CD4-positive, alpha-beta T cell treated with Interleukin-12 subunit alpha and Interleukin-12 subunit beta, for 1 hour (primary cell): ENCODE measurements at places on chromosomes 12 and 14.

GRCh38 chr14:81453166-81453766 lies 53.1 kb upstream of the STON2 start:
- DNase-seq, result peak; percentile 61

GRCh38 chr12:42070036-42070435 lies 74.6 kb downstream of the GXYLT1 start:
- no peak for DNase-seq

GRCh38 chr12:47223848-47224213 lies 144.1 kb upstream of the AMIGO2 start:
- no peak for DNase-seq

GRCh38 chr14:68692916-68693771 lies 99.7 kb downstream of the ZFP36L1 start:
- DNase-seq, result no peak

DNA sequence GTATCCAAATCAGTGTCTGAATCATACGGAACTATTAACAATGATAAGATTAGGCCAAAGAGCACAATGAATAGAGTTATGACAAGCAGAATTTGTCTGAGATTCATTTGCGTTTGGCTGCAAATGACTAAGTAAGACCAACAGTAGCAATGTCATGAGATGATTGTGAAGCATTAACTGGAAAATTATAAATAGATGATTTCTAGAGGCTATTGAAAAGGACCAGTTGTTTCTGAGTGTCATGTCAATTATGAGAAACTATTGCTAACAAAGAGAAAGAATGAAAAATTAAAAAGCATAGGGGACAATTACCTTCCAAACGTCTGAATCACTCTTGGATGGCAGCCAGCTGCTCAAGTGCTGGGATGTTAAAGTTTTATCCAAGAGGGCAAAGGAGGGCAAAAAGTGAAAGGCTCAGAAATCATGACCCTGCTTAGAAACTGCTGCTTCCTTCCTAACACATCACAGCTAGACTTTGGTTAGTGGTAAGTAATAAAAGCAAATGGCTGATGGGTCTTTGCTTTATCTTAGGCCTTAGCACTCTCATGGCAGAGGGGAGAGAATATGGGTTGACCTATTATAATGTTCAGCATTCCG lies 89.0 kb downstream of the AKAP6 start:
- no peak for DNase-seq

- DNase-seq, result no peak
Observed at GRCh38 chr12:81627336-81628189, 131.6 kb downstream of the PPFIA2 start.

DNA sequence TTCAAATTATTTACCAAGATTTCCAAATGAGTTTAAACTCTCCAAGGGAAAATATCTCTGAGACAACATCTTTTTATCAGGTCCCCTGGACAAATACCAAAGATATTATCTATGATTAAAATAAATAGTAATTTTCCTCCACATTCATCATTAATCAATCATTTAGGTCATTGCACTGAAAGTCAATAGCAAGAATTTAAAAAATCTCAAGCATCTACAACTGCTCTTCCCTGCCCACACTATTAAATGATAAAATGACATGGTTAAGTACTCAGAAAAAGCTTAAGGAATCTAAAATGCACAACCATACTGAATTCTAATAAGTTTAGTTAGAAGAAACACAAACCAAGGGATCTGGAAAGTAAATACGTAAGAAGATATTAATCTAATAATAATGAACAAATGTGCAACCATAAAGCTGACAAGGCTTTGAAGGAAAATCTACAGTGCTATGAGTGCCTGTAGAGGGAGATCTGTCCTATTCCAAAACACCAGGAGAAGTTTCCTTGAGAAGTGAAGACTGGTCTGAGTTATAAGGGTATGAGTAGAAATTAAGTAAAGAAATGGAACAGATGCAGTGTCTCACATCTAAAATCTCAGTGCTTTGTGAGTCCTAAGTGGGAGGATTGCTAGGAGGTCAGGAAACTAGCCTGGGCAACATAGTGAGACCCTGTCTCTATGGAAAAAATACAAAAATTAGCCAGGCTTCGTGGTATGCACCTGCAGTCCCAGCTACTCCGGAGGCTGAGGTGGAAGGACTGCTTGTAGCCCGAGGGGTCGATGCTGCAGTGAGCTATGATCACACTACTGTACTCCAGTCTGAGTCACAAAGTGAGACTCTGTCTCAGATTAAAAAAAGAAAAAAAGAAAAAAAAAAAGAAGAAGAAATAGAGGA lies 19.2 kb downstream of the INTS13 start:
- DNase-seq, result no peak

DNA sequence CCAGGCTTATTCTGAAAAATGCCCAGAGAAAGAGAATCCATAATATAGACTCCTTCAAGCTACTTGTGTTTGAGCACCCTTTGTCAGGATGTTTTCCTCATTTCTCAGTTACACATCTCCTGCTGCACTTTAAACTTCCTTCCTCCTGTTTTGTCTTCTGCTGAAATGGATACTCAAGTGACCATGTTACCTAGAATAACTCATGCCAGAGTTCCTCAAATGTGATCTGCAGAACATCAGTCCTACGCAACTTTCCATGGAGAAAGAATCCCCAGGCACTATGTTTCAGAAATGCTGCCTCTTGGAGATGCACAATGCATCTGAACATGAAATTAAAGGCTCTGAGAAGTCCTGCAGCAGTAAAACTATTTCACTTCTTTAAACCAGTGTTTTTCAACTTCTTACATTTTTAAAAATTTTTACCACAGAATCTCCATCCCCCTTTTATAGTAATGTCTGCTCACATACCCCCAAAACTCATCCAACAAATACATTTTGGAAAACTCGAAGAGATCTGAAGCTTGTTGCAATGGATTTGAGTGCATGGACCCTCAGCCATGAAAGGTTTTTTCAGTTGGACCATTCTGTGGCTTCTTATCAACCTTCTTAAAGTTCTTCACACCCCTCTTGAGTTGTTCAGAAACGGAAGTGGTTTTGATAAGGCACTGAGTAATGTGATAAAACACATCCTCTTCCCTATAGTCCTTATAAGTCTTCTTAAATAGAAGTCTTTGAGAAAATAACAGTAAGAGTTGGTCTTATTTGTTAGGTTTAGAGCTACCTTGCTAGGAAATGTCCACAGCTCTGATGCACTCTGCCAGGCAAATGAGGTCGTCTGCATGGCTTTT lies 84.5 kb upstream of the KCNA1 start:
- peak; percentile 29 for DNase-seq

GRCh38 chr12:124720681-124721500 lies 142.8 kb downstream of the SCARB1 start:
- DNase-seq, result no peak

GRCh38 chr12:49803693-49804450 lies 24.3 kb downstream of the NCKAP5L start:
- DNase-seq, result no peak

DNA sequence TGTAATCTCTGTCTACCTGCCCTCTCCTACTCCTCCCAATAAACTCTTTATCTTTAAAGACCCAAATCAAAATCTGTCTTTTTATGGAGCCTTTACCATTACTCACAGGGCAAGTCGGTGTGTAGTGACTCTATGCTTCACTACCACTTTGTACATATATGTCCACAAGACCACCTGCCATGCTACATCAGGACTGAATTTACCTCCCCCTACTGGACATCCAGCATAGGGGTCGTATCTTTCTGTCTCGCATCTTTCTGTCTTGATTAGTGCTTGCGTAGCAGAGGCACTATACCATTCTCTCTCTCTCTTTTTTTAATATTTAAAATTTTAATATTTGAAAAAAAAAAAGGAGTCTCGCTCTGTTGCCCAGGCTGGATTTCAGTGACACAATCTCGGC lies 587.5 kb downstream of the SOX5 start:
- no peak for DNase-seq

GRCh38 chr14:68780358-68781160 lies 12.3 kb downstream of the ZFP36L1 start:
- DNase-seq, result peak; percentile 48

- no peak for DNase-seq
Observed at GRCh38 chr12:126974779-126975178, 1292.2 kb upstream of the TMEM132C start.

GRCh38 chr14:31692376-31692781 lies 131.2 kb downstream of the NUBPL start:
- no peak for DNase-seq

- no peak for DNase-seq
Observed at GRCh38 chr14:55062517-55063351, 11.3 kb downstream of the MAPK1IP1L start.

DNA sequence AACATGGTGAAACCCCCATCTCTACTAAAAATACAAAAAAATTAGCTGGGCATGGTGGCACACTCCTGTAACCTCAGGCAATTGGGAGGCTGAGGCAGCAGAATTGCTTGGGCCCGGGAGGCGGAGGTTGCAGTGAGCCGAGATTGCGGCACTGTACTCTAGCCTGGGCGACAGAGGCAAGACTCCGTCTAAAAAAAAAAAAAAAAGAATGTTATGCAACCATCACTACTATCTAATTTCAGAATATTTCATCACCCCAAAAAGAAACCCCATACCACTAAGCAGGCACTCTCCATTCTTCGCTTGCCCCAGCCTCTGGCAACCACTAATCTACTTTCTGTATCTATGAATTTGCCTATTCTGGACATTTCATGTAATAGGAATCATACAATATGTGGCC lies 68.8 kb upstream of the AMN start:
- DNase-seq, result no peak

- DNase-seq, result no peak
Observed at GRCh38 chr12:21065845-21066244, 65.1 kb upstream of the SLCO1B1 start.

GRCh38 chr12:70724444-70724843 lies 87.2 kb upstream of the PTPRB start:
- no peak for DNase-seq

DNA sequence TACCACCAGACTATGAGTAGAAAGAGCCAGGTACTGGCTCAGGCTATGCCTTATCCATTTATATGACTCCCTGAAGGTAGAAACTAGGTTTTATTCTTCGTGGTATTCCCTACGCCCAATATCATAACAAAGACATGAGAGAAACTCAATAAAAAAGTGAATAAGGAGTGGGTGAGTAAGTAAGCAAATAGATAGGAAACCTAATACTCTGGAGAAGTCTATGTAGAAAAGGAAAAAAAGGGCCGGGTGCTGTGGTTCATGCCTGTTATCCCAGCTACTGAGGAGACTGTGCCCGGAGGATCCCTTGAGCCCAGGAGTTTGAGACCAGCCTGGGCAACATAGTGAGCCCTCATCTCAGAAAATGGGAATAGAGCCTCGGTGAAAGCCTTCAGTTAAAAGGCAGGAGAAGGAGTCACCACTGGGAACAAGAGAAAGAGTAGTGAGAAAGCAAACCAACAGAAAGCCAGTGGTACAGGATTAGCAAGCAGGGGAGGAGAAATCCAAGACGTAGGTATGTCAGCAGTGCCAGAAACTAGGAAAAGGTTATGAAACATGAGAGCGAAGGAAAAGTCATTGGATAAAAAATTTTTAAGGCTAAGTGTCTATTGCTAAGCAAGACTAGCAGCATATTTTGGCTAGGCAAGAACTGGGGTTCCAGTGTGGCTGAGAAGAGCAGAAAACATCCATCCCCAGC lies 6.0 kb upstream of the OR6J1 start:
- no peak for DNase-seq

DNA sequence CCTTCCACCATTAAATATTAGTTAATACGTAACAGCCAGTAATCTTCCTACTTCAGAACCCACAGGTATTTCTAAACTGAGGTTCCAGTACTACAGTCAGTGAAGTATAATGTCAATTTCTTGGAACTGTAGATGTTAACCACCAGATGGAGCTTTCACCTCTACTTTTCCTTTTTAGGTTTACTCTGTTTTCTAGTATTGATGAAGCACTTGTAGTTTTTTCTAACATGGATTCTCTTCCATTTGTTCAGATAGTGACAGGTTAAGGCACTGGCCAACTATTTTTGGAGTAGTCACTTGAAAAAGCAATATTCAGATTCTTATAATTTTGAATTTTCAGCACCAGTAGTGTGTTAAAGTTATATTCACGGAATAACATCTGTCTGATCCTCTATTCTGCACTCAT lies 4.6 kb upstream of the SEC23A start:
- DNase-seq, result peak; percentile 40

- DNase-seq, result no peak
Observed at GRCh38 chr14:105332350-105332874, 17.9 kb downstream of the PACS2 start.

- peak; percentile 44 for DNase-seq
Observed at GRCh38 chr12:96343347-96343954, 56.8 kb downstream of the CDK17 start.

DNA sequence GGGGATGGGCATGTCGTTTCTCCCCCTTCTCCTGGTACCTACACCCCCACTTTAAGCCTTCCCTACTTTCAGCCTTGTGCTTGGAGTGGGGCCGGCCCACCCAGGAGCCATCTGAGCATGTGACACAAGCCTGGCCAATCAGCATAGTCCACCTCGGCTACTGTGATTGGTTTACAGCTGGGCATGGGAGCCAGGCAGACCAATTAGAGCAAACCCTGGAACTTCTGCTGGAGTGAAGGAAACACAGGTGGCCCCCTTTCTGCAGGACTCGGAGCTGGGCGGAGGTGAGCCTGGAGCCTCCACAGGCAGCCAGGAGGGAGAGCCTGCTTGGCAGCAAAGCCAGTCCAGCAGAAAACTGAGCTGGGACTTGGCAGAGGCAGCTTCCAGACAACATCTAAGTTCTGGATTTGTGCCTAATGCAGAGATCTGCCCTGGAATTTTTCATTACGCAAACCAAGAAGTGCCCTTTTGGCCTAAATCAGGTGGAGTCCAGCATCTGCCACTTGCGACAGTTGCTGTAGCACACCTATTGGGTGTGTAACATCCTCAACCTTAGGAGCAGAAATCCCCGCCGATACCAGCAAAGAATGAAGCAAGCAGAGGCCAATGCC lies 59.5 kb downstream of the SCARB1 start:
- DNase-seq, result no peak

- no peak for DNase-seq
Observed at GRCh38 chr12:77575376-77575919, 255.2 kb upstream of the NAV3 start.

- DNase-seq, result no peak
Observed at GRCh38 chr14:72217135-72217534, 284.9 kb downstream of the RGS6 start.

GRCh38 chr12:112198120-112198733 lies 72.9 kb downstream of the TRAFD1 start:
- DNase-seq, result peak; percentile 43

GRCh38 chr14:102629011-102629444 lies 36.6 kb downstream of the RCOR1 start:
- no peak for DNase-seq

- no peak for DNase-seq
Observed at GRCh38 chr12:103102225-103102744, 144.8 kb downstream of the ASCL1 start.

DNA sequence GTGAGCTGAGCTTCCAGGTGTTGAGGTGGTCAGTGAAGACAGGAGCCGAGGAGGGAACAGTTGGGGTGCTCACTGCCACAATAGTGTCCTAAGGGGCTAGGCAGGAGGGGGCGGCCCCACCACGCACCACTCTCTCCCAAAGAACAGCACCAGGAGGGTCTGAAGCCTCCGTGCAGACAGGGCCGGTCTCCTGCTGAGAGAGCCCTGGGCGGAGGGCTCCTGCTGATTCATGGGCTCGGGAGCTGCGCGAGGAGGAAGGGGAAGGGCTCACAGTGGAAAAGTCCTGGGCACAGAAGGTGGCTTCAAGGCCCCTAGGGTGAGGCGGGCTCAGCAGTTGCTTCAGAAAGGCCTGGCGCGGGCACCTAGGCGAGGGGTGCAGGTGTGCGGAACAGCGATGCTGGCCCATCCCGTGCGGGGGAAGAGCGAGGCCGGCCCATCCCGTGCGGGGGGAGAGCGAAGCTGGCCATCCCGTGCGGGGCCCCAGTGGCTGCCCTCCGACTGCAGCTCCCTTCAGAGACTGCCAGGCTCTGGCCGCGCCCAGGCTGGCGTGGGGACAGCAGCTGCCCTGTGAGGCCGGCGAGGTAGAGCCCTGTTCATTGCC lies 176.7 kb downstream of the ADGRD1 start:
- DNase-seq, result no peak
